ENCODE measurements at places on chromosomes 1 and 21.

GRCh38 chr1:149915429-149916192, 2.0 kb downstream of the SV2A start:
- DNase-seq = no peak

- DNase-seq = no peak
These were observed 8.0 kb upstream of the PKP1 start for GRCh38 chr1:201275253-201275666.

DNA sequence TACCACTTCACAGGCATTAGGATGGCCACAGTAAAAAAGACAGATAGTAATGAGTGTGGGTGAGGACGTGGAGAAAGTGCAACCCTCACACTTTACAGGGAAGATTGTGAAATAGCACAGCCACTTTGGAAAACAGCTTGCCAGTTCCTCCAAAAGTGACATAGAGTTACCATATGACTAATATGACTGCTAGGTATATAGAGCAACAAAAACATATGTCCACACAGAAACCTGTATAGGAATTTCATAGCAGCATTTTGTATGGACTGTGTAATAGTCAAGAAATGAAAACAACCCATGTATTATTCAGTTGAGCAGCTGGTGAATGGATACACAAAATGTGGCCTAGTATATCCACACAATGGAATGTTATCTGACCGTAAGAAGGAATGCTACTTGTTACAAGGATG, 30.4 kb upstream of the LBR start:
- no peak for DNase-seq

- no peak for DNase-seq
These were observed 73.9 kb downstream of the SLC66A1 start for GRCh38 chr1:19385869-19386591.

- DNase-seq = no peak
These were observed 23.2 kb downstream of the PLEKHA6 start for GRCh38 chr1:204336421-204337035.

DNA sequence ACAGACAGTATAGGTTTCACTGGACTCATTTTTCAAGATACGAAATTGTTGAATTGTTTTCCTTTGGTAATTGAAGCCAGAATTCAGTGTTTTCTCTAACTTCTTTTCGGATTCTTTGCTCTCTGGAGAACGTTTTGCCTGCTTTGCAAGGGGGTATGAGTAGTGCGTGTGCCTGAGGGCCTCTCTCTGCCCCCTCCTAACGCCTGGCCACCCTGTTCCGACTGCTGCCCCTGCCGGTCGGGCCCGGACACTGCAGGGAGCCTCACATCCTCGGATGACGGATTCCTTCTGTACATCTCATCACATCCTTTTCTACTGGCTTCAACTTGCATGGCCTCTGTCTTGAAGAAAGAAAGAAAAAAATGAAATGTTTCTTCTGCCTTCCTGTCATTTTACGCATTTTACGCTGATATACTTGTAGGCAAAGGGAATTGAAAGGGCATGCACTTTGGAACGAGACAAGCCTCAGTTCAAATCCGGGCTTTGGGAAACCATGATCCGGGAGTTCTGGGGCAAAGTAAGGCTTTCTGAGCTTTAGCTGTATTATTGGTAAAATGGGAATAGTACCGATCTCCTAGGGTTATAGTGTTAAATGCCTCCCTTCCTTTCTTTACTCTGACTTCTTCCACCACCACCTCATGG, 65.1 kb downstream of the DISC1 start:
- DNase-seq = no peak

DNA sequence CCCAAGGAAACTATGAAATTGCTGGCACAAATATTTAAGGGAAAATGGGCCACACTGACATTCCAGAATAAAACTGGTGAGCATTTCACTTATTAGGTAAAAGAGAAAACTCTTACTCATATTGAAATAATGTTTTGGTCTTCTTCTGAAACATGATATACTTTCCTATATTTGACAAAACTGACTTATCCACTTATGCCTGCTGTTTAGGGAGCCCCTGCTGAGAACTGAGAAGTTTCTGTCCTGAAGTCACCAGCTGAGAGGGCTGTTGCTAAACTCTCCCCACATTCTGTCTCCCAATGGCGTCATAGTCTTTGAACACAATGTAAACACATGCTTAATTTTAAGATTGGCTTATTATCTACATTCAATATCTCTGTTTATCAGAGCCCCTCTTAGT, 46.8 kb upstream of the ZC3H11B start:
- DNase-seq = no peak

- DNase-seq = no peak
These were observed 234.7 kb downstream of the TOMM20 start for GRCh38 chr1:234893725-234894630.

- no peak for DNase-seq
These were observed 86.4 kb downstream of the FAF1 start for GRCh38 chr1:50873458-50874187.

DNA sequence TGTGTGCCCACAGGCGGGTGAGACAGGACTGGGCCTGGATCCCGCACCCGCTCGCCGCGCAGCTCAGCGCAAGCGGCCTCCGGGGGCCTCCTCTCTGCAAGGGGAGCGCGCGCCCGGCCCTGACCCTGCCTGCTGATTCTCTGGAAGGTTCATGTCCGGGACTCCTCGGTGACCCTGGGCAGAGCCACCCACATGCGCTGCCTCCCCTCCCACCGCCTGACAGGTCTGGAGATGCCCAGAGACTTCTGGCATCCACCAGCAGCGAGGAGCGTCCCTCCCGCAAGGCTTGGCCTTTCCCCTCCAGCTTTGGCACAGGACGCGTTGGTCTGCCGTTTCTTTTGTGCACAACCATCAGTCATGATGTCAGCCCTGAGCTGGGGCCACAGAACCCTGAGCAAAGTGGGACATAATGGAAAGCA, 42.0 kb upstream of the COL6A2 start:
- no peak for DNase-seq

DNA sequence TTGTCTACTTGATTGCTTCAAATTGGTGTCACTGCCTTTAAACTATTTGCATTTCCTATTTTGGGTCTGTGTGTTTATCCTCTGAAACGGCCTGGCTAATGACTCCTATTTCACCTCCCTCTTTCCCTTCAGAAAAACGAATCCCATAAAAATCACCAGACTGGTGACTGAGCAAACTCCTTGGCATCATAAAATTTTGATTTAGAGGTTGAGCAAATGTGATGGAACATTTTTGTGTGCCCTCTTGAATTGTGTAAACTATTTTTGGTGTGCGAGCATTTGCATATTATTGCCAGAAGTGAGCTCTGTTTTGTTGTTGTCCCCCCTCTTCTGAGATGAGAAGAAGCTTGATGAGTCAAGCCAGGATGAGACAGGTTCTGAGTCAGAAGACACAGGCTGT, 316.1 kb downstream of the AJAP1 start:
- no peak for DNase-seq

GRCh38 chr21:17708522-17709265, 96.0 kb upstream of the BTG3 start:
- DNase-seq = no peak

DNA sequence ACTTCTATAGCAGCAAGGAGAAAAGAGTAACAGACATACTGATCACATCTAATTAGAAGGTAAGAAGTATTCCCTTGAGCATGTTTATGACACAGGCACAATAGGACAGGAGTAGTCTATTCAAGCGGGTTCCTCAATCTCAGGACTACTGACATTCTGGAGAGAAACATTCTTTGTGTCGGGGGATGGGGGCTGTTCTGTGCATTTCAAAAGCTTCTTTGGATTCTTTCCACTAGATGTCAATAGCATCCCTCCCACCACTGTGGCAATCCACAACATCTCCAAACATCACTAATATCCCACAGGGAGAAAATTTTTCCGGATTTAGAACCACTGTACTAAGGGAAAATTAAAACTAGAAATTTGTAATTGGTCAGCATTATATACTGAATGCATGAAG, 56.9 kb downstream of the ADAMTS5 start:
- DNase-seq = no peak

DNA sequence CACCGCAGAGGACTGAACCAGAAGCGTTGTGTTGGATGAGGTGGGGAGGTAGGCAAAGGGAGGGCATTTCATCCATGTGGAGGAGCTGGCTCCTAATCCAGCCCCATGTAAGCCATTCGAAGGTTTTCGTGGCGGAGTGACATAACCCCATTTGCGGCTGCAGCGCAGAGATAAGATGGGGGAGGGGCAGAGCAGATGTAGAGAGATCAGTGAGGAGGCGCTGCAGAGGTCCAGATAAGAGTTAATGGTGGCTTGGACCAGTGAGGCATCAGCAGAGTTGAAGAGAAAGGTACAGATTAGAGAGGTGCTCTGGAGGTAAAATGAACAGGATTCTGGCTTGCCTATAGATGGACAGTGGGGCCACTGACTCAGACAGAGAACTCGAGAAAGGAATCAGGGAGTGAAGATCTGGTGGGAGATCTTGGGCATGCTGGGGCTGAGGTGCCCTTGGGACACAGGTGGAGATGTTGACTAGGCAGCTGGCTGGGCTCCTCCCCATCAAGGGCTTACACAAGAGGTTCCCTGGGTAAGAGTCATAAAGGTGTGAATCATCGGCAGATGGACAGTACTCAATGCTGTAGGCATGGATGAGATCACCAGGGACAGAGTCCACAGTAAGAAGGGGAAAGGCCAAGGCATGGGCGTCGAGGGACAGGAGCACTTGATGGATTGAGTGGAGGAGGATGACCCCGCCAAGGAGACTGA, 7.8 kb upstream of the PTPRF start:
- DNase-seq = no peak

GRCh38 chr1:232226197-232226712, 403.7 kb downstream of the SIPA1L2 start:
- DNase-seq = no peak

DNA sequence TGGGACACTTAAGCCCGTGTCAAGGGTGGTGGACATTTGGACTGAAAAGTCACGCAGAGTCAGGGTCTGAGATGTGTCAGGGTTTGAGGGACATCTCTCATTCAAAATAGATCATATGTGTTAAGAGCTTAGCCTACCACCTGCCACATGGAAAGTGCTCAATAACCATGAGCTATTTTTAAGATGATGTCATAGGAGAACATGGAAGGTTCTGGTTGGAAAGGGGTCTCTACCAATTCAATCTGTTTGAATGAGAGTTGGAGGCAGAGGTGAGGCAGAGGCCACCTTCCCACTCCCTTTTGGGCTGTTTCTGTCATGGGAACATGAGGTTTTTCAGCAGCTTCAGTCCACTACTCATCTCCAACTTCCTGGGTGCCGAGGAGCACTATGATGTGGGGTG, 239.9 kb downstream of the GRIK3 start:
- DNase-seq = no peak

- no peak for DNase-seq
These were observed 132.7 kb downstream of the RUNX1 start for GRCh38 chr21:34916446-34916845.

GRCh38 chr1:61446531-61446991, 278.4 kb downstream of the TM2D1 start:
- no peak for DNase-seq

DNA sequence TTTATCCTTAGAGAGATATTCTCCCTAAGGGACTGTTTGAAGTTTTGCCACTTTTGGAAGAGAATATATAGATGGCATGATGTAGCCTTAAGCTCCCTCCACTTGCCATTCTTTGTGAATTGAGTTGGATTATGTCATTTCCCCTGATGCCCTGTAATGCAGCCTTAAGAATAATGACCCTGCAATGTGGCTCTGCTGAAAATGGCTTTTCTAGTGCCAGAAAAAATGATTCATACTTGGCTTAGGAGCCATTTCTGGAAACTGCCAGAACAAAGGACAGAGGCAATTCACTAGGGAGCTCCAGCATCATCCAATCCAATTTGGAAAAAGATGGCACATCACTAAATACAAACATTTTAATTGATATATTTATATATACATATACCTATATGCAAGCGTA, 265.3 kb downstream of the SPATA17 start:
- DNase-seq = no peak

DNA sequence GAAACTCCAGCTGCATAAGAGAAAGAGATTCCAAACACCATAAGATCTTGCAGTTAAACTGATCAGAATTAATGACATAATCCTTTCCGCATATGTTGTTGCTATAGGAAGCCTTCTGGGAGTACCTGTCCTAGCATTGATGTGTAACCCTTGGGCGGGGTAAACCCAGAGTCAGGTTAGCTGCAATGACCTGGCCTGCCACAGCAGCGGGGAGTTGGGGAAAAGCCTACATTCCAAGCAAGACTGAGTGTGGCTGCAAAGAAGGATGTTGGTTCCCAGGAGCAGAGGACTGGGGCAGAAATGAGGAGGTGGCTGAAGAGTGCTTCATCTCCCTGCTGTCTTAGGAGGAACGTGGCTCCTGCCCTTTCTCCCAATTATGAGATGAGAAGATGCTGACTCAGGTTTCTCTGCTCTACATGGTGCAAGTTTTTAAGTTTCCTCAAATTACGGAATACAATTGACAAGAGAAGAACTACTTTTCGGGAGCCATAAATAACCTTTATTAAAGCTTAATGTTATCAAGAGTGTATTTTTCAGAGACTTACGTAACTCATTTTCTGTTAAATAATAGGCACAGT, 142.1 kb downstream of the RYR2 start:
- no peak for DNase-seq

- DNase-seq = no peak
These were observed 136.1 kb downstream of the SIPA1L2 start for GRCh38 chr1:232493869-232494268.

DNA sequence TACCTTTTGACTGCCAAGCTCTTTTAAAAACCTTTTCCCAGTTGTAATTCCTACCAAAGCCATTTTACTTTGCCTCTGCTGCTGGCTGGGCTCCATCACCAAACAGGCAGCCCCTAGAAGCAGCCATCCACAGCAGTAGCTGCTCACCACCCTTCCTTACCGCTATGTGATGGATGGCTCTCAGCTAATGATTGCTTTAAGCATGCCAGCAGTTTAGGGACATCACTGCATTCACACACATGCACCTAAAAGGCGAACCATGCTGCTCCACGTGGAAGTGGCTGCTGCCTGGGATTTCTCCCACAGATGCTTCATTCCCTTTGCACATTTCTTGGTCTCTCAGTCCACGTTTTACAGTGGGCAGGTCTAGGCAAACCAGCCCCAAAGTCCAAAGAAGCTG, 46.3 kb upstream of the PDE9A start:
- DNase-seq = no peak

DNA sequence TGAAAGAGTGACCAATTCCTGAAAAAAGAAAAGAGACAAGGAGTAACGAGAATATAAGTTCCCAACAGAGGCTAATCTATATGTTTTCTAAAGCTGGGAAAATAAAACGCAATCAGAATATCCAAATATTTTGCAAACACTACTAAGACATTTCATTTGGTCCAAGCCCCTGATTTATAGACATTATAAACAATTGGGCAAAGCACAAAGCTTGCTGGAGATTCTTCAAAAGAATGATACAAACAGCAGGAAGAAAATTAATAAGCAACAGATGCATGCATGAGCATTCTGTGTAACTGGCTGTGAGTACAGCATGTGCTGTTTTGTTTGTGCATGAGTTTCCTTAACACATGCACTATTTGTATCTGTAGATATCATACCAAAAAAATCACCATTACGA, 552.9 kb downstream of the LTN1 start:
- DNase-seq = no peak

DNA sequence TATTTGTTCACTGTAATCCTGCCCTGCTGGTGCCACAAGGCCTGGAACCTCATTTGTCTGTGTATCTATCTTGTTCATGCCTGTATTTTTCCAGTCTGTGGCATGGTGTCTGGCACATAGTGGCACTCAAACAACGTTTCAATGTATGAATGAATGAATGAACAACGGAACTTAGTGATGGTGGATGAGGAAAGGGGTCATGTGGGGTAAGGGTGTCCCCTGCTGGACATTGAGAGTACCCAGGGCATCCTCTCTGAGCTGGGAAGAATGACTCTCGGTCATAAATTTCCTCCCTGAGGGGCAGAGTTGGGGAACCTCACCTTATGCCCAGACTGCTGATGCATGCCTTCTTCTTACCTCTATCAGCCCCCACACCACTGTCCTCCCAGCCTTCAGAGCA, 18.9 kb upstream of the ZNF683 start:
- DNase-seq = no peak

- DNase-seq = no peak
These were observed 22.4 kb downstream of the PTTG1IP start for GRCh38 chr21:44850905-44851657.

Measured in caudate nucleus (tissue), 63 donors.